Suprapubic skin (tissue), 4 donors: ENCODE measurements at places on chromosomes 13 and 19. TPM values are rescaled to one million over a fixed set of nuclear protein-coding genes. Genes with fewer than 3 reads are reported as not detected.
A peak's percentile ranks its signal among the peaks of the same experiment; 100 is the strongest.

DNA sequence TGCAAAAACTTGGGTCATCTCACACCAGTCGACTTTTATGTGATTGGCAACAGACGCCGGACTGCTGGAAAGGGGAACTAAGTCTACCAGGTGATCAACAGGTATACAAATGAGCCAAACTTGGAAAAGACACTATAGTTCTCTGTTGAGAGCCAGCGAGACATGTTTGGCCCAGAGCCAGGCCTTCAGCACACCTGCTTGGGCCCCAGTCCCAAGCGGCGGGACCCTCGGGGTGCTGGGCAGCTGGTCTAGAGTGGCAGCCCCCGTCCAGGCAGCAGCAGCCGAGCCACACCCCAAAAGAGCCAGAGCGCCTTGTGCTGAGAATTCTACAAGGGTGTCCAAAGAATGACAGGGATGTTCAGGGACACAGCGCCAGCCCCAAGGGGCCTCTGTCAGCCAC is 28.0 kb downstream of the NAXD start:
- H3K4me1 ChIP-seq: peaks cover 8% of the 10 kb centered on the region
- H3K4me3 ChIP-seq: no peak overlapping the region
- peaks cover 60% of the 10 kb centered on the region for H3K36me3 ChIP-seq
- no peaks in the 10 kb centered on the region for H3K27me3 ChIP-seq
- no peak for DNase-seq

DNA sequence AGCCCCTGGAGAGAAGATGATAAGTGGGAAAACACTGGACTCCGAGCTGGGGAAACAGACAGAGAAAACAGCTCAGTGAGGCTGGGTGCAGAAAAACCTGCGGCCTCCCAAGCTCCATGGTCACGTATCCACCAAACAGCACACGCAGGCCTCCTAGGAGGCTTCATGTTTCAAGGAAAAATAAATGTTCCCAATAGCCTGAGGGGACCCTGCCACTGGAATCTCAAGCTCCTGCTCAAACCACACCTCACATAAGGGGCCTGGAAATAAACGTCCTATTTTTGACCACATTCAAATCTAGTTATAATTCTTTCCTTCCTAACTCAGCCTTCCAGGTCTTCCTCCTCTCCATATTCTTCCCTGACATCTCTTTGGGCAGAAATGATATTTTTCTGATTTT is 225.7 kb downstream of the ABCC4 start:
- no peak overlapping the region for H3K27ac ChIP-seq
- no peaks in the 10 kb centered on the region for H3K27me3 ChIP-seq
- H3K4me3 ChIP-seq: no peak overlapping the region
- no peak for DNase-seq

INSR gene
- 51.5 TPM for total RNA-seq

DNA sequence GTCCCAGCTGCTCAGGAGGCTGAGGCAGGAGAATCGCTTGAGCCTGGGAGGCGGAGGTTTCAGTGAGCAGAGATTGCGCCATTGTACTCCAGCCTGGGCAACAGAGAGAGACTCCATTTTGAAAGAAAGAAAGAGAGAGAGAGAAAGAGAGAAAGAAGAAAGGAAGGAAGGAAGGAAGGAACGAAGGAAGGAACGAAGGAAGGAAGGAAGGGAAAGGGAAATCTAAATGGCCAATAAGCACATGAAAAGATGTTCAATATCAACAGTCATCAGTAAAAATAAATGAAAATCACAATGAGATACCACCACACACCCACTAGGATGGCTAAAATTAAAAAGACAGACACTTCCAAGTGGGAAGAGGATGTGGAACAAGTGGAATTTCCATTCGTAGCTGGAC is 19.7 kb downstream of the FXYD5 start:
- no peak overlapping the region for H3K4me3 ChIP-seq
- DNase-seq: no peak

DNA sequence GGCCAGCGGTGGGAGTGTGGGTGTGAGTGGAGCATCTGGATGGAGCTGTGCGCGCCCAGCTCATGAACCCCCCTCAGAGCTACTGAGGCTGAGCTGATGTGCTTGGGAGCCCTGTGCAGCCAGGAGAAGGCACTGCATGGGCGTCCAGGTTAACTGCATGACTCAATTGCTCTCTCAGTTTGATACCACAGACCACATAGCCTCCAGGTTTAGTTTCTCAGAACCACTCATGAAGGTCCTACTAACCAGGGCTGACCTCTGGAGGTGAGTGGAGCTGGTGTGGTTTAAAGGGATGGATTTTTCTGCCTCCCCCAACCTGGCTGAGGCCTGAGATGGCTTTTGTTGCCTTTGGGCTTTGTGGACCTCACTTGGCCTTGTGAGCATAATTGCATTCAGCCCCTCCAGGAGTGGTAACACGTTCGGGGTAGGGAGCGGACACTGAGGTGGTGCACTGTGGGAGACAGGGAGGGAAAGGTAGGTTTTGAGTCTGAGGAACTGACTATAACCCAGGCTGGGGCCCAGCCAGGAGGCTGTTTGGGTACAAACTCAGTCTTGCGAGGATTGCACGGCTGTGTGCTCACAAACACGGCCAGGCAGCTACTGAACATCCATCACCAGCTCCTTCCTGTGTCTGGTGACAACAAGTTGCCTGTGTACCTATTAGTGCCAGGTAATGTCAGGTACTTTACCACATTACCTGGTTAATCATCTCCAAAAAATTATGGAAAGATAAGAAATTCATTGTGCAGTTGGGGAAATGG is 97.5 kb downstream of the RGCC start:
- H3K27ac ChIP-seq: no peak overlapping the region
- no peaks in the 10 kb centered on the region for H3K27me3 ChIP-seq
- no peaks in the 10 kb centered on the region for H3K36me3 ChIP-seq
- no peak overlapping the region for H3K4me3 ChIP-seq

DNA sequence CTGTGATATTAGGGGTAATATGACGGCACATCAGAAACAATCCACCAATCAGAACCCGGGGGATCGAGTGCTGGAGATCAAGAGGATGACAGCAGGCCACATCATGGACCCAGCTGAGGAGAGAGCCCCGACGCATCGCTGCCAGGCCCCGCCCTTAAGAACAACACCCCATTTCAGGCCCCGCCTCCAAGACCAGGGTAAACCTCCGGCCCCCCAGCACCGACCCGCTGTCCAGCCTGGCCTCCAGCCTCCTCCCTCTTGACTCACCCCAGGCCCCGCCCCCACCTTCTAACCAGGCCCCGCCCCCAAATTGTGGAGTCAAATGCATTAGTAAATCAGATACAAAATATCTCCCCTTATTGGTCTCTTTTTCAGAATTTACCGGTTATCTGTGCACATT is 4.7 kb upstream of the ZNF611 start:
- no peak overlapping the region for H3K27ac ChIP-seq
- H3K27me3 ChIP-seq: no peaks in the 10 kb centered on the region
- no peak overlapping the region for H3K4me3 ChIP-seq
- H3K36me3 ChIP-seq: no peaks in the 10 kb centered on the region

DNA sequence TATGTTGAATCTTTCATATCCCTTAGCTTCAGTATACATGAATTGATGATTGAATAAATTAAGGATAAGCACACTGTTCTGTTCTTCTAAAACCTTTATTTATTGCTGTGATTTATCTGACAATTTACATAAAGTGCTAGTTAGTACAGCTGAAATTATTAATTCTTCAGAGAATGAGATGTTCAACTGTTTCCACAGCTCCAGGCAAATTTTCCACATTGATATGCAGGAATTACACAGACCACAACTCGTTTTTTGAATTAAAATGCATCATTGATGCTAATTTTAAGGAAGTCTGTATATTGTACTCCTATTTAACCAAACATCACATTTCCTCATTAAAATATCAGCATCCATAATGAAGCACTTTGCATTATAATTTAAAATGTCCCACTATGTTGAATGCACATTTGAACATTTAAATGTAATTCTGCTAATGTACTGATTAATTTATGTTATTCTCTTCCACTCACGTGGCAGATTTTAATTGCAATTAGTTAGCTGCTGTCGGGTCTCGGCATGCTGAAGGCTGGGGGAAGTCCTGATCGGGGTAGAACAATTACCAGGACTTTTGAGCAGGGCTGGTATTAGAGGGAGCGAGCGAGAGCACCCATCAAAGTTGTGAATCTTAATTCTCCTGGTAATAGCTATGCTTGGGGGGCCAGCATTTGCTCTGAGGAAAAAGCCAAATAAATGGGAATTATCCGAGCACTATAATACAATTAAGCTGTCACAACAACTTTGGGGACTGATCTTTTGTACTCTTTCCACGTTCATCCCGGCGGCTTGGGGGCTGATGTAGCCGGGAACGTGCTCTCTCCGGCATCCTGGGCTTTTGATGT is 136.7 kb upstream of the TMTC4 start:
- H3K4me1 ChIP-seq: no peaks in the 10 kb centered on the region
- H3K4me3 ChIP-seq: no peak overlapping the region
- no peaks in the 10 kb centered on the region for H3K36me3 ChIP-seq
- H3K27ac ChIP-seq: no peak overlapping the region
- peaks cover 8% of the 10 kb centered on the region for H3K27me3 ChIP-seq
- DNase-seq: no peak

DNA sequence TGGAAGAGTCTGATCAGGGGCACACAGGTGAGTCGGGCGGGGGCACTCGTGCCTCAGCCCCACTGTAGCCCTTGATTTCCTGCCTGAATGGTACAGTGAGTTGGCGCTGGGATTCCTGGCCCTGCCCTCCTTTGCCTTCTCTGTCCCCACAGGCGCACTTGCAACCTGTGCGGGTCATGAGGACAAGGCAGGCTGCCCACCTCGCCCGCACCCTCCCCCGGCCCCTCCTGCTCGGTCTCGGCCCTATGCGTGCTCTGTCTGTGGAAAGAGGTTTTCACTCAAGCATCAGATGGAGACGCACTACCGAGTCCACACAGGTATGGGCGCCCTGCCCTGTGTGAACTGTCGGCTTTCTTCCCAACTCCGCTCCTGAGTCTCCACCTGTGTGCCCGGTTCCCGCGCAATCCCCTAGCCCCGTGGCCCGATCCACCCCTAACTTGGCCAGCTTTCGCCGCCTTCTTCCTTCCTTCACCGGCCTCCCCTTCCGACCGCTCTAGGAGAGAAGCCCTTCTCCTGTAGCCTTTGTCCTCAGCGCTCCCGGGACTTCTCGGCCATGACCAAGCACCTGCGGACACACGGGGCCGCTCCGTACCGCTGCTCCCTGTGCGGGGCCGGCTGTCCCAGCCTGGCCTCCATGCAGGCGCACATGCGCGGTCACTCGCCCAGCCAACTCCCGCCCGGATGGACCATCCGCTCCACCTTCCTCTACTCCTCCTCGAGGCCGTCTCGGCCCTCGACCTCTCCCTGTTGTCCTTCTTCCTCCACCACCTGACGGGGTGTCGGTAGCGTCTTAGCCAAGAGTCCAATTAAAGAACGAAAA is 1.6 kb upstream of the KMT2B start:
- peak overlapping the region; percentile 89 for H3K4me3 ChIP-seq
- H3K27ac ChIP-seq: peak overlapping the region; percentile 91
- H3K36me3 ChIP-seq: peaks cover 10% of the 10 kb centered on the region
- H3K4me1 ChIP-seq: peaks cover 34% of the 10 kb centered on the region

HSD11B1L gene
- total RNA-seq: 11.6 TPM

ZNF492 gene
- 0.80 TPM for total RNA-seq

GRCh38 chr19:15584541-15585115 is 30.4 kb upstream of the CYP4F8 start:
- no peaks in the 10 kb centered on the region for H3K36me3 ChIP-seq
- peaks cover 25% of the 10 kb centered on the region for H3K27me3 ChIP-seq
- DNase-seq: peak; percentile 87
- H3K4me3 ChIP-seq: no peak overlapping the region

- DNase-seq: no peak
- H3K27me3 ChIP-seq: no peaks in the 10 kb centered on the region
- no peak overlapping the region for H3K27ac ChIP-seq
- H3K36me3 ChIP-seq: no peaks in the 10 kb centered on the region
- no peak overlapping the region for H3K4me3 ChIP-seq
Measured at GRCh38 chr13:46293436-46293835, 81.7 kb downstream of the LRRC63 start.

DNA sequence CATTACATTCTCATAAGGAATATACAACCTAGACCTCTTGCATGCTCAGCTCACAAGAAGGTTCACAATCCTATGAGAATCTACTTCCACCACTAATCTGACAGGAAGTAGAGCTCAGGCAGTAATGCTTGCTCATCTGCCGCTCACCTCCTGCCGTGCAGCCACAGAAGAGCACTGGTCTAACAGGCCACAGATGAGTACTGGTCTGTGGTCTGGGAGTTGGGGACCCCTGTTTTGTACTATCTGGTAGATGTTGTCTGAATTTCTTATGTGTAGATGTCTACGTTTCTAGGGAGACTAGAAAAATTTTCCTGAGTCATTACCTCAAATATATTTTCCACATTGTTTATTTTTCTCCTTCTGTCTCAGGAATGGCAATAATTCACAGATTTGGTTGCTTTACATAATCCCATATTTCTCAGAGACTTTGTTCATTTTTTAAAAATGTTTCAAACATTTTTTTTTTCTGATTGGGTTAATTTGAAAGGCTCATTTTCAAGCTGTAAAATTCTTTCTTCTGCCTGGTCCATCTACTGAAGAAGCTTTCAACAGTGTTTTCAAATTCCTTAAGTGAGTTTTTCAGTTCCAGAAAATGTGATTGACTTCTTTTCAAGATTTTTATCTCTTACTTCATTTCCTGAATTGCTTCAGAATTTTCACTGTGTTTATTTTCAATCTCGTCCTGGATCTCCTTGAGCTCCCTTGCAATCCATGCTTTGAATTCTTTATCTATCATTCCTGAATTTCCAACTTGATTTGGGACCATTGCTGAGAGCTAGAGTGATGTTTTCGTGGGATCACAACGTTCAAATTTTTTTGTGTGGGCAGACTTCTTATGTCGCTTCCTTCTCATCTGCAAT is 1322.2 kb downstream of the PCDH9 start:
- H3K27me3 ChIP-seq: no peaks in the 10 kb centered on the region
- no peak for DNase-seq
- H3K4me1 ChIP-seq: no peaks in the 10 kb centered on the region
- no peak overlapping the region for H3K27ac ChIP-seq

- H3K4me3 ChIP-seq: no peak overlapping the region
- H3K27me3 ChIP-seq: no peaks in the 10 kb centered on the region
- no peak for DNase-seq
- H3K4me1 ChIP-seq: no peaks in the 10 kb centered on the region
Measured at GRCh38 chr19:36196249-36196648, 18.2 kb downstream of the ZNF565 start.

GRCh38 chr19:19134687-19135158 is 3.6 kb downstream of the TMEM161A start:
- H3K4me1 ChIP-seq: peaks cover 12% of the 10 kb centered on the region
- no peak for DNase-seq
- H3K36me3 ChIP-seq: peaks cover 12% of the 10 kb centered on the region
- H3K27ac ChIP-seq: no peak overlapping the region

ZNF415 gene
- total RNA-seq: 5.7 TPM
